Bronchial smooth muscle cell (primary cell): ENCODE measurements at places on chromosomes 16 and 17. TPM values are rescaled to one million over a fixed set of nuclear protein-coding genes. Genes with fewer than 3 reads are reported as not detected.

The FBXW10 gene
- total RNA-seq, result under 0.01 TPM in 2 replicates

The NAGS gene
- 2.2 and 3.5 TPM in 2 replicates for total RNA-seq

The SLC35G6 gene
- not detected in 2 replicates for total RNA-seq

The ZP2 gene
- not detected in 2 replicates for total RNA-seq

The SHISA6 gene
- not detected in 2 replicates for total RNA-seq

The CETP gene
- total RNA-seq, result not detected in 2 replicates

The CCL17 gene
- total RNA-seq, result not detected in 2 replicates

The YBX2 gene
- total RNA-seq, result 0.09 TPM in 1 of 2 replicates, not detected in the other

The TBX4 gene
- 0.09 and 0.16 TPM in 2 replicates for total RNA-seq

The ODAD4 gene
- total RNA-seq, result 0.26 and 1.1 TPM in 2 replicates

The NT5M gene
- total RNA-seq, result 1.1 and 1.4 TPM in 2 replicates

The CMTM1 gene
- total RNA-seq, result 0.95 and 1.5 TPM in 2 replicates

The TSNAXIP1 gene
- total RNA-seq, result 0.95 and 1.5 TPM in 2 replicates

The HOXB1 gene
- not detected in 2 replicates for total RNA-seq

The KRT33A gene
- total RNA-seq, result not detected in 2 replicates

The QRICH2 gene
- 3.0 and 5.5 TPM in 2 replicates for total RNA-seq

The SCGB1C2 gene
- total RNA-seq, result not detected in 2 replicates

The TXNL4B gene
- 6.9 and 7.7 TPM in 2 replicates for total RNA-seq
